ENCODE measurements at places on chromosomes 13 and 19. TPM values are rescaled to one million over a fixed set of nuclear protein-coding genes. Genes with fewer than 3 reads are reported as not detected.

PRRG2 gene
- 6.5 TPM for polyA plus RNA-seq

MAMSTR gene
- 5.7 TPM for polyA plus RNA-seq

C19orf81 gene
- polyA plus RNA-seq = 4.4 TPM

RASGRP4 gene
- polyA plus RNA-seq = 0.81 TPM

CYP2A7 gene
- 0.29 TPM for polyA plus RNA-seq

CEACAM7 gene
- polyA plus RNA-seq = not detected

CDADC1 gene
- 17.4 TPM for polyA plus RNA-seq

COL4A1 gene
- polyA plus RNA-seq = 551 TPM

CEACAM21 gene
- 1.5 TPM for polyA plus RNA-seq

BRCA2 gene
- polyA plus RNA-seq = 7.1 TPM

SIGLEC8 gene
- polyA plus RNA-seq = not detected

ZNF837 gene
- polyA plus RNA-seq = 5.6 TPM

FCAR gene
- 0.29 TPM for polyA plus RNA-seq

DNA sequence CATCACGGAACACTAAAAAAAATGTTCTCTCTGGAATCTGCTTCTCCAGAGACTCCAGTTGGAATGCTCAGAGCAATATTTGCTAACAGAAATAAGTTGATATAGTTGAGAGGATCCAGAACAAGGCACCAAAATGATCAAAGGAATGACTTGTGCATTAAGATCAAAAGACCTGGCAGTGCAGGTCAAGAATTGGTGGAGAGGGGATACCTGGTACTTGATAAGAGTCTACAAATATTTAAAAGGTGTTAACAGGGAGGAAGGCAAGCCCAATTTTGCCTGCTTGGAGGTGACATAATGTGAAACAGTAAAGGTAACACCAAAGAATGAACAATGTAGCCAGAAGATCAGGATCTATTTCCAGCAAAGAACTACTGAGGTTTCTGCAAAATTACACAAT is 20.0 kb upstream of the TNFRSF19 start:
- no peak for DNase-seq

- DNase-seq = no peak
Measured at GRCh38 chr13:64819081-64819480, 2411.1 kb downstream of the PCDH9 start.

DNA sequence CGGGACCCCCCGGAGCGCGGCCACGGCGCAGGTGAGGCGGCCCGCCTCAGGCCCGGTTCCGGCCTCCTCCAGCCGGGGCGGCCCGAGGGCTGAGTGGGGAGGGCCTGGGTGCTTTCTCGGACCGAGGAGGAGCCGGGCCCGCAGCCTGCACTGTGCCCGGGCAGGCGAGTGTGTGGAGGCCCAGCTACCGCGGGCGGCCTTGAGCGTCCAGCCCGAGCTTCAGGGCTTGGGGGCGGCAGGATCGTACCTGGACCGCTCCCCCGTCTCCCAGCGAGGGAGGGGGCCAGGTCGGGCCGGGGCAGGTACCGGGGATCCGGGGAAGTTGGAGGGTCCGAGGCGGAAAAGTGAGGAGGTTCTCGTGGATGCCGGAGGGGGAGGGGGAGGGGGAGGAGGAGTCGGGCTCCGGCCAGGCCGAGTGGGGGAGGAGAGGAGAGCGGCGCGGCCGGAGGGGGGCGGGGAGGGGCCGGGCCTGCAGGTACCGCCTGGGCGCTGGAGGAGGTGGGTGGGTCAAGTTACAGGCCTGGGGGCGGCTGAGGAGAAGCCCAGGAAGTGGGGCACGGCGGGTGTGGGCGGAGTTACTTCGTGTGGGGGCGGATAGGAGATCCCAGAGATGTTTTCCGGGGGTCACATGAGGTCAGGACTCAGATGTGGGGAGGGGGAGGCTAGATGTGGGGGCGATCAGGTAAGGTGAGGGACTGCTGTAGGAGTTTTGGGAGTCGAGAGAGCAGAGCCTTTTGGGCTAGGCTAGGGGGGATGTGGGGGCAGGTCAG is 545 bp downstream of the NACC1 start:
- peak; percentile 75 for DNase-seq

GRCh38 chr19:50803633-50804419 is 13.6 kb downstream of the ACP4 start:
- DNase-seq = no peak

- DNase-seq = no peak
Measured at GRCh38 chr19:14377883-14378328, 3.3 kb upstream of the ADGRE5 start.

DNA sequence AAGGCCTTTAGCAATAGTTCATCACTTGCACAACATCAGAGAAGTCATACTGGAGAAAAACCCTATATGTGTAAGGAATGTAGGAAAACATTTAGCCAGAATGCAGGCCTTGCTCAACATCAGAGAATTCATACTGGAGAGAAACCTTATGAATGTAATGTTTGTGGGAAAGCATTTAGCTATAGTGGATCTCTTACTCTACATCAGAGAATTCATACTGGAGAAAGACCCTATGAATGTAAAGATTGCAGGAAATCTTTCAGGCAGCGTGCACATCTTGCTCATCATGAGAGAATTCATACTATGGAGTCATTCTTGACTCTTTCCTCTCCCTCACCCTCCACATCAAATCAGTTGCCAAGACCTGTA is 19.8 kb downstream of the ZNF583 start:
- DNase-seq = no peak

DNA sequence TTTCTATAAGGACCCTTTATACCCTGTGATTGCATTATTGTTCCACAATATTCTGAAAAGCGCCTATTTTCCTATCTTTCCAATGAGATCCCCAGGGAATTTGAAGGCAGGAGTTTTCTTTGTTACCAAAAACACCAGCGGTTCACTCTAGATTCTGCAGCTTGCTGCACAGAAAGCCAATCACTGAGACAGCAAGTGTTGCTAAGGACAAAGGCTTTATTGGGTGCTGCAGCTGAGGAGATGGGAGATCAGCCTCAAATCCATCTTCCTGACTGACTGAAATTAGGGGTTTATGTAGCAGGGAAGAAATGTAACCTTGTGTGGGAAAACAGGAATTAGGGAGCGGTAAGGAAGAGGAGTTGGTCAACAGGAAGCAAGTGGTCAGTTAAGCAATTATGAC is 42.6 kb upstream of the MYO16 start:
- DNase-seq = no peak

GRCh38 chr13:78190296-78190695 is 271.7 kb upstream of the EDNRB start:
- no peak for DNase-seq

GRCh38 chr13:93635616-93636032 is 409.0 kb downstream of the GPC6 start:
- no peak for DNase-seq

- DNase-seq = no peak
Measured at GRCh38 chr19:2212861-2213711, 23.0 kb downstream of the PLEKHJ1 start.

GRCh38 chr19:18110609-18111232 is 13.1 kb downstream of the MAST3 start:
- no peak for DNase-seq

- DNase-seq = no peak
Measured at GRCh38 chr19:46635920-46636761, at the start of gene GNG8. Gene GNG8 (minus strand): TSS chr19:46636202. CDS start chr19:46634682, 1,520 bp downstream.

GRCh38 chr13:92256211-92256610 is 857.8 kb downstream of the GPC5 start:
- no peak for DNase-seq

- no peak for DNase-seq
Measured at GRCh38 chr19:46631481-46631880, 4.5 kb downstream of the GNG8 start.

GRCh38 chr19:35468637-35469036 is 20.6 kb downstream of the FFAR2 start:
- peak; percentile 17 for DNase-seq

- DNase-seq = no peak
Measured at GRCh38 chr19:49799798-49800376, 13.2 kb downstream of the FUZ start.

DNA sequence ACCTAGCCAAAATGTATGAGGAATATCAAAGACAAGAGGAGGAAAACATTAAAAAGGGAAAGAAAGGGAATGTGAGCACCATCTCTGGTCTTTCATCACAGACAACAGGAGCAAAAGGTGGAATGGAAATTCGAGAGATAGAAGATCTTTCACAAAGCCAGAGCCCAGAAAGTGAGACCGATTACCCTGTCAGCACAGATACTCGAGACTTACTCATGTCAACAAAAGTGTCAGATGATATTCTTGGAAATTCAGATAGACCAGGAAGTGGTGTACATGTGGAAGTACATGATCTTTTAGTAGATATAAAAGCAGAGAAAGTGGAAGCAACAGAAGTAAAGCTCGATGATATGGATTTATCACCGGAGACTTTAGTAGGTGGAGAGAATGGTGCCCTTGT is 217.0 kb downstream of the NBEA start:
- no peak for DNase-seq

DNA sequence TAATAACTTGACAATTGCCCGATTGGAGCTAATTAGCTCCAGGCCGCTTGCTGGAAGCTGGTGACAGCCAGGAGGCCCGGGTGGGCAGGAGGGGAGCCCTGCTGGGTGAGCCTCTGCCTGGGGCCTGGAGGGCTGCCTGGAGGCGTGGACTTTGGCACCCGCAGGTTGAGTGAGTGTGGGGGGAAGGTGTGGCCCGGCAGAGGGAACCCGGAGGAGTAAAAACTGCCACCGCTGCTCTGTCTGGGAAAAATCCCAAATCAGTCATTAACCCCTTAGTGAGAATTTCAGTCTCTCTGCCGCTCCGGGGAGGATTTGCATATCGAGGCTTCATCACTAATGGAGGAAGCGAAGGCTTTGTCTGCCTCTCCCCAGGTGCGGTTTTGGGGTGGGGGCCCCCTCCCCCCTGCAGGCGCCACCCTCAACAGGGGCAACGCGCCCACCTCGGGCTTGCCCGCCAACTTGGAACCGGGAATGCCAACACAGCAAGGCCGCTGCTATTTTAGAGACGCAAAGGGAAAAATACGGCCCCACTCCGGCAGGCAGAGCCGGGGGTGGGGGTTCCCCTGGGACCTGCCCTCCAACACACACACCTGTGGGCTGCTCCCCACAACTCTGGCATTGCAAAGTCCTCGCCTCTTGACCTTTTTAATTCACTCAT is 6.2 kb downstream of the EFNA2 start:
- DNase-seq = no peak

DNA sequence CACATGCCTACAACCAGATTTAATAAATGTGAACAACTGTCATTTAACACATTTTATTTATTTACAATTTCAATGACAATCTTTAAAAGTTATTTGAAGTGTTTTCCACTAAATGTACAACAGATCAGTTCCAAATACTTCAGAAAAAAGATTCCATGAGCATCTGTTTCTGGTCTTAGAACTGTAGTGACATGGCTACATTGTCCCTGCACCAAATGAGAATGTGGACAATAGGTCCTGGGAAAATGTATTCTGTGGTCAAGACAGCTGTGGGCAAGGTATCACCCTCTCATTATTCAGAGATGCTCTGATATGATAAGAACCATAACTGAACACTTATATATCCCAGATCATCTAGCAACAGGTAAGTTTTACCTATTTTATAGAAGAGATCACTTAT is 43.7 kb downstream of the ELF1 start:
- DNase-seq = no peak

- DNase-seq = peak; percentile 59
Measured at GRCh38 chr13:29743201-29743786, 107.1 kb downstream of the UBL3 start.

GRCh38 chr13:101231751-101232428 is 184.4 kb downstream of the NALCN start:
- DNase-seq = no peak

DNA sequence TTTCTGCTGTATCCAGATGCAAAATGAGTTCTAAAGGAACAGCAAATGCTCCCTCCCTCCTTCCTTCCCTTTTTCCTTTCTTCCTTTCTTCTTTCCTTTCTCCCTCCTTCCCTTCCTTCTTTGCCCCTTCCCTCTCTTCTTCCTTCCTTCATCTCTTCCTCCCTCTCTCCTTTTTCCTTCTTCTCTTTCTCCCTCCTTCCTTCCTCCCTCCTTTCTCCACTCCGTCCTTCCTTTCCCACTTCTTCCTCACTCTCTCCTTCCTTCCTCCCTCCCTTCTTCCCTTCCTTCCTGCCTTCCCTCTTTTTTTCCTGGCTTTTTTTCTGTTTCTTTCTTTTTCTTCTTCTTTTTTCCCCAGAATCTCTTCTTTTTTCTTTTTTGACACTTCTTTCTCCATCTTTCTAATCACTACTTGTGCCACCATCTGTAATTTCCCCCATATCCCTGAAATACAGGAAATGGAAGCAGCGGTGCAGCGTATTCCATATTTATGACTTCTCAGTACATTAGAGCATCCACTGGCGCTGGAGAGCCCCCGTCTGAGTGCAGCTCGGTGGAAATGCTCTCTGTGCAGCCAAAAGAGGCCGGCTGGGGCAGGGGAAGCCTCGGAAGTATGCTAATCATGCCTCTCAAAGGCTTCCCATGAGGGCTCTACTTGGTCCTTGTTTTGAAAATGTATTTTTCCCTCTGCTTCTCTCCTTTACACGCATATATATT is 275.6 kb downstream of the TSHZ3 start:
- no peak for DNase-seq

GRCh38 chr19:955803-956765 is 28.1 kb upstream of the WDR18 start:
- DNase-seq = peak; percentile 77

- DNase-seq = no peak
Measured at GRCh38 chr13:76852986-76853385, 33.2 kb downstream of the KCTD12 start.

DNA sequence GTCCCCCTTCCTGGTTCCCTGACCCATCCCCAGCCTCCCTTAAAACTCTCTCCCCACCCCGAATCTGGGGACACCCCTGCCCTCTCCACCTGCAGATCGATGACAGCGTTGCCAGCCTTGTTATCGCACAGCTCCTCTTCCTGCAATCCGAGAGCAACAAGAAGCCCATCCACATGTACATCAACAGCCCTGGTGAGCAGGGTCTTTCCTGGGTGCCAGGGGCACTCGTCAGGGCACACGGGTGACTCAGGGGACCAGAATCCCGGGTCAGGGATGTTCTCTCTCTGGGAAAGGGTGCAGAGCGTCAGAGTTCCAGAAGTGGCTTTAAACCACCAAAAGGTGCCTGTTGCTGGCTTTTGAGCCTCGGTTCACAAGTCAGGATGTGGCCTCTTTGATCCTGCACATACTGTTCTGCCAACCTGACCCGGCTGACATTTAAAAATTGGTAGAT is 1.0 kb downstream of the CLPP start:
- DNase-seq = no peak

DNA sequence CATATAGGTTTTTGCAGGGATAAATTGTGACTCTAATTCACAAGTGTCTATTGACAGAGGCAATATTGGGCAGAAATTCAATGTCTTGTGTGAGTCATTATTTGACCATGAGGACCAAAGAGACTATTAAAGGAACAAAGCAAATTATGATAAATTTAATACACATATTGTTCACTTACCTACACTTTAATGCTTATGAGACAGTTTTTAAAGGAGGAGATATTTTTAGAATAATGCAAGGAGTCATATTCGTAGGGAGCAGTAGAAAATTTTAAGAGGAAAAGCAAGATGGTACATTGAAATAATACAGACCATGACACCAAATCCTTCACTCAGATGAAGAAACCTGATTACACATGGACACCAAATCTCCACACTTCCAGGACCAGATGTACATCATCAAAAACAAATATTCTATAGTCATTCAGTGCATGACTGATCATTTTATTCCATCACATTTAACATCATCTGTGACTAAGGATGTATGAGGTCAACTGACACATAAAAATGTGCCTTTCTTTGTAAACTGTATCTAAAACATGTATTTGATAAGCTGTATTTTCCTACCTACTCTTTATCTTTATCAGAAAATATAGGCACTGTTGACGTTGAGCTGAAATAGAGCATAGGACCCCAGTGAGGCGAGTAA is 4.2 kb upstream of the OR7A17 start:
- DNase-seq = no peak

Measured in renal pelvis (tissue), 12 donors.